ENCODE measurements at places on chromosomes 16 and 17.

DNA sequence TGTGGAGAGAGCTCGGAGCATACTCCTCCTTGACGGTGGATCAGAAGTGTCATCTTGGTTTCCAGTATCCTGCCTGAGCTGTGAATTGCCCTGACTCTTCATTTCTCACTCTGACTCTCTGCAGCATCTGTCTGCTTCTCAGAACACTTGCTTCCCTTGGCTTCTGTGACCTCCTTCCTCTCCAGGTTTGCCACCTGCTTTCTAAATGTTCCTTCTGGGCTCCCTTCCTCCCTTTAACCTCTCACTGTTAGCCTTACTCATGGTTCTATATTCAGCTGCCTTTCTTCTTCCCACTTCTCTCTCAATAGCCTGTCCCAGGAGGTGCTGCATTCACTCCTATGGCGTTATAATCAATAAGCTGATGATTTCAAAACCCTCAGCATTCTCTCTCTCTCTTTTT, 11.2 kb upstream of the PRKAR1A start:
- no peak for DNase-seq

GRCh38 chr17:48330887-48331286, 99.1 kb downstream of the SKAP1 start:
- no peak for DNase-seq

DNA sequence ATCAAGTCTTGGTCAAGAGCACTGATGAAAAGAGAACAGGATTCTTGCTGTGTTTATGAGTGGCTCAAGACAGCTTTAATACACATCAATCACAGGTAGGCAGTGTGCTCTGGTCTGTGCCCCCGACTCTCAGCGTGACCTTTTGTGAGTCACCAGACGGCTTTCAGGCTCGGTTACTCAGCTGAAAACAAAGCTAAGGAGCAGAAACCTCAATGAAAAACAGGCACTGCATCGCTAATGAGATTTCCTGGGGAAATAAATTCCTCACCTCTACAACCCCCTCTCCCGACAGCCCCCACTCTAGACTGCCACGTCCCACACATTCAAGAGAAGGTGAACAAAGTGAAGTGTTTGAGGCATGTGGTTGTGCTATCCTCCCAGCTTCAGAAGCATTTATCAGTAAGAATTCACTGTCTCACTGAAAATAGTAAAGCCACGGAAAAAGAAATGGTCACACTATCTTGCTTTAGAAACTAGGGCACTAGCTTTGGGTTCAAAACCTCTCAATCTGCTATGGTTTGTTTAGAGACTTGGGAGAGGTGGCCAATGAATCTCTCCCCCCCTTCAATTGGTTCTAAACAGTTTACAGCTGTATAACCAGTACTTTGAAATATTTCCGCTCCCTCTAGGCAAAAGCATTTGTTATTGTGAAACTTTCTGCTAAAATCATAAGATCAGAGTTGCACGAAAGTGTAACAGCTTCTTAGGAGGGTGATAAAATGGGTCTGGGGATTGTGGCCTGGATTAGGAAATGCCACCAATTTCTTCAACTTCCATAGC, 199.5 kb upstream of the PMFBP1 start:
- DNase-seq = no peak

- DNase-seq = peak; percentile 60
Measured at GRCh38 chr16:28984619-28985135, at the start of gene LAT. TSS of gene LAT (plus strand) at chr16:28985052. CDS start at chr16:28985418, 366 bp downstream.

- no peak for DNase-seq
Measured at GRCh38 chr17:81402981-81403467, 7.8 kb downstream of the BAHCC1 start.

- no peak for DNase-seq
Measured at GRCh38 chr17:13727441-13728171, 125.9 kb upstream of the HS3ST3A1 start.

- no peak for DNase-seq
Measured at GRCh38 chr17:9024497-9024896, 3.2 kb downstream of the NTN1 start.

DNA sequence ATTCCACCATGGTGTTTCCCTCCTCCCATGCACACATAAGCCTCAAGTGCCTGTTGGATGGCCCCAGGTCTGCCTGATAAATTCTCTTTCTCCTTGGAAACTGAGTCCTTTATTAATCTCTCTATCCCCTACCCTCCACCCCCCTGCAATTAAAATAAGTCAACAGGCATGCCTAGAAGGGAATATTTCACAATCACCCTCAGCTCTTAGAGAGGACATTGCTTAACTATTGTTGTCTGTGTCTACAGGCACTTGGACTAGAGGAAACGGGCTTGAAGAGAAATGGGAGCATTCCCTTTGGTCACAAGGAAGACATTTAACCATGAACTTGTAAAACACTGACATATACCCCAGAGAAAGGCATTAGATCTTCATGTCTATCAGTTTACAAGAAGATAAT, 39.5 kb downstream of the RCVRN start:
- DNase-seq = no peak

- peak; percentile 73 for DNase-seq
Measured at GRCh38 chr17:7252176-7253043, at the start of gene ELP5. TSS of gene ELP5 (plus strand) at chr17:7252215. CDS start at chr17:7252551, 336 bp downstream.

- no peak for DNase-seq
Measured at GRCh38 chr17:77307479-77308198, 166.9 kb downstream of the SEC14L1 start.
